MV-4-11 (cell line): ENCODE measurements at places on chromosomes 13 and 19.

DNA sequence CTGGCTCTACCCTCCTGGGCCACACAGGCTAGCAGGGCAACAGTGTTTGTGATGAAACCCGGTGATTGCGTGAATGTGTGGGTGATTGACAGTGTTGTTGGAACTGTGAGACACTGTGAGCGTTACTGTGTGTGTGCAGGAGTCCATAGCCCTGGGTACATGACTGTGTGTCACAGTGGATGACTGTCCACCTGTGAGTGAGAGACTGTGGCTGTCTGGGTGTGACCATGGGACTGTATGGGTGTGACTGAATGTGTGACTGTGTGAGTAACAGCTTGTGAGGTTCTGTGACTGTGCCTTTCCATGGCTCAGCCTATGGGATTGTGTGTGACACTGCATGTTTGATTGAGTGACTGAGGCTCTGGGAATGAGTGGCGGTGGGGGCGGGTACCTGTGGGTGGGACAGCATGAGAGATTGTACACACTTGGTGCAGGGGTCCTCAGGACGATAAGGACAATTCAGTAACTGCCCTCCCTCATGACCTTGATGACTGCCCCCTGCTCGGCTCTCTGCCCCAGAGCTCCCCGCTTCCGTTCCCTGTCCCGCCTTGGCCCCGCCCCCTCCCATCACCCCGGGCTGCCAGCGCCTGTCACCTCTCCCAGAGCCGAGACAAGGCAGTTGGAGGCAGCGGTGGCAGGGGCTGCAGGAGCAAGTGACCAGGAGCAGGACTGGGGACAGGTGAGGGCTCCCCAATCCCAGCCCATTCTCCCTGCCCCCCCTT lies at the start of gene GIPR:
TSS of gene GIPR (plus strand) at position 602 of the 722 bp plus-strand sequence. CDS start 1,300 bp downstream, outside the sequence.
- DNase-seq = peak; percentile 74

DNA sequence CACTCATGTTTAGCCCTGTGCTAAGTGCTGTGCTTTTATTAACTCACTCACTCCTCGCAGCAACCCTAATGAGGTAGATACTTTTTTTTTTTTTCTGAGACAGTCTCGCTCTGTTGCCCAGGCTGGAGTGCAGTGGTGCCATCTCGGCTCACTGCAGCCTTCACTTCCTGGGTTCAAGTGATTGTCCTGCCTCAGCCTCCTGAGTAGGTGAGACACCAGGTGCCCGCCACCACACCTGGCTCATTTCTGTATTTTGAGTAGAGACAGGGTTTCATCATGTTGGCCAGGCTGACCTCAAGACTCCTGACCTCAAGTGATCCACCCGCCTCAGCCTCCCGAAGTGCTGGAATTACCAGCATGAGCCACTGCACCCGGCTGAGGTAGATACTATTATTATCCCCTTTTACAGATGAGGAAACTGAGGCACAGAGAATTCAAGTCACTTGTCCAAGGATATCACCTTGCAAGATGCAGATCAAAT lies 2.5 kb downstream of the ITPKC start:
- DNase-seq = no peak

DNA sequence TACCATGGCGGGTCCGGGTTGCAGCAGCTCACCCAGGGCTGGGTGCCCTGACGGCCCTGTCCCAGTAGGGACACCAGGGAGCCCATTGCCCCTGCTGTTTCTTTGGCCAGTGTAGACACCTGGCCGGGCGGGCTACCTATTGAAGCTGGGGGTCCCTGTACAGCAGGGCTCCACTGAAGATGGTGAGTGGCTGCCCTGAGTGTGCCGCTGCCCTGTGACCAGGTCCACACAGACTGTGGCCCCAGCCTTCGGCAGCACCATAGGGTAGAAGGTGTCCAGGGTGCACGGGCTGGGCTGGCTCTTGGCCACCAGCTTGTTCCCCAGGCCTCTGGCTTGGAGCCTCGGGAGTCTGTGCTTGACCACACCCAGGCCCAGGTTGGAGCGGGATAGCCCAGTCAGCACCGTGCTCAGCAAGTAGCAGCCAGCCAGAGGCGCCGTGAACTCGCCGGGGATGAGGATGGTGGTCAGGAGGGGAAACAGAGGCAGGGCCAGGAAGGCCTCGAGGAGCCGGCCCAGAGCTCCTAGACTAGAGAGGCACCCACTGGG lies 25.4 kb upstream of the NPAS1 start:
- DNase-seq = no peak

- peak; percentile 83 for DNase-seq
These were observed at the start of gene ZNF606 for GRCh38 chr19:58002384-58003173. Gene ZNF606 (minus strand): TSS chr19:58002820. CDS start chr19:58001319, 1,501 bp downstream.

DNA sequence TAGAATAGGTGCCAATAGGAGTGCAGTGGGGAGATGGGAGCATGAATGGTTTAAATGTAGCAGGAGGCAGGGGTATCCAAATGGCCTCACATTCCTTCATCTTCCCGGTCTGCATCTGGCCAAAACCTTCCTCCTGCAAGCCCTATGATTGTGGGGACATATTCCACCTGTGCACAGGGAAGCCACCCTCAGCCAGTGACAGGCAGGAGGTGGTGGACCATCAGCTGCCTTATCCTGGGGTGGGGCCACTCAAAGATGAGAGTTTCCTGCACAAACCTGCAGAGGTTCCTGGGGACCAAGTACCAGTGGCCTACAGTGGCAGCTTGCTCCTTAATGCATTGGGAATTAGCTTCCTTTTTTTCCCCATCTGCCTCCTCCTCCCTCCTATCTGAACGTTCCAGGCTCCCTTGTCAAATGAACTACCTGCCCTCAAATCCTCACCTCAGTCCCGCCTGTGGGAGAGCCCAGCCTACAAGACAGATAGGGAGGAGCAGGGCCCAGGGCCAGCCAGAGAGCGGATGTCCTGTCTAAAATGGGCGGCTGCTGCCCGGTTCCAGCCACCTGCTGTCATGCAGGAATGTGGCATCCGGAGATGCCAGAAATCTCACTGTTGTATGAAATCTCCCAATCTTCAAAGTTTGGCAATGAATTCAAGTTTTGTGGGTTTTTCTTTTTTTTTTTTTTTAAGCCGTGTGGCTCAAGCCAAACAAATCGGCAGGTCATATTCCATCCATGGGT lies 85.0 kb downstream of the TSHZ3 start:
- DNase-seq = no peak

GRCh38 chr13:75132701-75133695 lies 349.0 kb downstream of the TBC1D4 start:
- DNase-seq = no peak

- no peak for DNase-seq
These were observed 171.2 kb upstream of the UBL3 start for GRCh38 chr13:30021611-30022010.

- no peak for DNase-seq
These were observed 2.8 kb upstream of the IFNL1 start for GRCh38 chr19:39293394-39293793.

DNA sequence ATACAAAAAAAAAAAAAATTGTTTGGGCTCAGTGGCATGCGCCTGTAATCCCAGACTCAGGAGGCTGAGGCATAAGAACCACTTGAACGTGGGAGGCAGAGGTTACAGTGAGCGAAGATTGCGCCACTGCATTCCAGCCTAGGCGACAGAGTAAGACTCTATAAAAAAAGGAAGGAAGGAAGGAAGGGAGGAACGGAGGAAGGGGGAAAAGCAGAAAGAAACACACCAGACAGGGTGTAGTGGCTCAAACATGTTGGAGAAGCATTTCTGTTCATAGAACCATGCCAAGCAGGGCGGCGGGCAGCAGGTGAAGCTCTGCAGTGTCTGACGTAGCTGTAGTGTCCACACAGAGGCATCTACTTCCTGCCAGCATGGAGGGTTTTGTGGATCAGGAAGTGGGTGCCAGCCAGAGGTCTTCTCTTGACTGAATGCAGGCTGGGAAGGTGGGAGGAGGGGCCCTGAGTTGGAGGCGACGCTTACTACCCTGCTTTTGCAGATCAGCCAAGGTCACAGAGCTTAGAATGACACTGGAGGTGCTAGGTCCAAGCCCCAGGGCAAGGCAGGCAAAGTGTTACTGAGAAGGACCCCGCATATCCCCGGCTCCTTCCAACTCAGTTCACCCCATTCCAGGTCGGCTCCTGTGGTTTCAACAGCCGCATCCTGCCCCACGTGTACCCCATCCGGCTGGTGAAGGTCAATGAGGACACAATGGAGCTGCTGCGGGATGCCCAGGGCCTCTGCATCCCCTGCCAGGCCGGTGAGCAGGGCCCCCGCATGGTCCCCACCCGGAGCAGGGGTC lies 11.6 kb upstream of the PGLS start:
- DNase-seq = peak; percentile 92

DNA sequence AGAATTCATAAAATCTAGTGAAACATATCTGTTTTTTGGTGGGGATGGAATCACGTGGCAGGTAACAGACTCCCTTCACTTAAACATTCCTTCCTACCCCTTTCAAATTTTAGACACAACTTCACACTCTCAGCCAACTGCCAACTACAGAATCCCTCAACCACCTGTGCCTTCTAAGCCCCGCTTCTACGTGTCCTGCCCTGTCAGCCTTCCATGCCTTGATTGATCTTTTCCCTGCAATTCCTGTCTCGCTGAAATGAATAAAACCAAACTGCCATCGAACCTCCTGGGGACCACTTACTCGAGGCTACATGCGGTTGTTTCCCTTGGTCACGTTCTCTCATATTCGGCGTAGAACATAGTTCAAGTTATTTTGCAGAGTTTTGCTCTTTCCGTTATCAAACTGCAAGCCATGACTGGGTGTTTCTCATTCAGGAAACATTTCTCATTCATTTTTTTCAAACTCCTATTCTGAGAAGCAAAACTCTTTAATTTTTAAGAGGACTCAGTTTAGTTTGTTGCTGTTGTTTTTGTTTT lies 1.1 kb downstream of the ZNF625 start:
- no peak for DNase-seq

- DNase-seq = no peak
These were observed 46.9 kb upstream of the AKAP11 start for GRCh38 chr13:42225051-42225450.

DNA sequence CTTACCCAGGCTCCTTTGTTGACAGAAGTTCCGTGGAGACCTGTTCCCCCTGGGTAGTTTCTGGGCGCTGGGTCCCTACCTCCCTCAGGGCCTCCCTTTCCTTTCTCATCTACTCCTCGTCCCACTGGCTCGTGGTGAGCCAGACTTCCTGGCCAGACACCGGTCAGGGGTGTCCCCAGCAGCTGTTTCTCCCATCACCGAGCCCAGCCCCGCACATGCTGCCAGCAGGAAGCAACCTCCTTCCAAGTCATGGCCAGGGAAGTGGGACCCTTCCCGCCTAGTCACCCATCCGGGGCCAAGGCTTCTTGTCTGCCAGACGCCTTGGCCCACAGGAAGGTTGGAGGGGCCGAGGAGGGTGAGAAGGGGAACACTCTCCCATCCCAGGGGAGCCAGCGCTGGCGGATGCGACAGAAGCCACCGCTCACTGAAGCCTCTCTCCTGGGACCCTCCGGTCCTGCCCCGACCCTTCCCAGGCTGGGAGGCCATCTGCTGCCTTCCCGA lies 5.7 kb downstream of the PAK4 start:
- no peak for DNase-seq

DNA sequence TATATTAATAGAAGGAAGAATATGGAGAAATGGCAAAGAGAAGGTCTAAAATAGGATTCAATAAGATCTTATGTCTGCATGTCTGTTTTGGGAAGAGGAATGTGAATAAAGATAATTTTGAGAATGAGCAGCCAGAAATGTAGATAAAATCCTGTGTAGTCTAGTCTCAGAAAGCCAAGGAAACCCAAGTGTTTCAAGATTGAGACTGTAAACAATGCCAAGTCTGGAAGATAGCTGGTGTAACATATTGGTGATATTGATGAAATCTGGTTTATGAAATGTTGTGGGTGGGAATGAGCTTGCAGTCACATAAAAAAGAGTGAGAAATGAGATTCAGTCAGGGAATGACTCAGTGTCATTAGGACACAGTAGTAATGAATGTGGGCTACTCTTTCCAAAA lies 1180.3 kb upstream of the PCDH20 start:
- no peak for DNase-seq

DNA sequence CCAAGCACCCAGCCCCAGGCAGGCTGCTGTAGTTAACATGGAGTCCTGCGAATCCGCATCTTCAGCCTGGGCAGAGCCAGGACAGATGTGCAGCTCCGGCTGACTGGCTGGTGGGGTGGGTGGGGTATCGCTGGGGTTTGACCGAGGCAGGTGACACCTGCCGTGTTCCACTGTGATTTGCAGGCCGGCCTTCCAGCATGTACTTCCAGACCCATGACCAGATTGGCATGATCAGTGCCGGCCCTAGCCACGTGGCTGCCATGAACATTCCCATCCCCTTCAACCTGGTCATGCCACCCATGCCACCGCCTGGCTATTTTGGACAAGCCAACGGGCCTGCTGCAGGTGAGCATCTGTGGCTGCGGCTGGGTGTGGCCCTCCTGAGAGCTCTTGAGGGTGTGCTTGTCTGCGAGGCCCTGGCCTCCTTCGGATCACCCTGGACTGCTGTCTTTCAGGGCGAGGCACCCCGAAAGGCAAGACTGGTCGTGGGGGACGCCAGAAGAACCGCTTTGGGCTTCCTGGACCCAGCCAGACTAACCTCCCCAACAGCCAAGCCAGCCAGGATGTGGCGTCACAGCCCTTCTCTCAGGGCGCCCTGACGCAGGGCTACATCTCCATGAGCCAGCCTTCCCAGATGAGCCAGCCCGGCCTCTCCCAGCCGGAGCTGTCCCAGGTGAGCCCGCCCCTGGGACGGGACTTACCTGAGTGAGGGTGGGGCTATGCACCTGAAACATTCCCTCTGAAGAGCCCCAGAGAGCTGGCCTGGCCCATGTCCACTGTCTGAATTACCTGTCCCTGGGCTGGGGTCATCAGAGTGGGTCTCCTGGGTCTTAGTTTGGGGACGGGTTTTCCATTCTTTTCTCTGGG lies 30.6 kb downstream of the CERS1 start:
- DNase-seq = no peak
